Activated CD8-positive, alpha-beta T cell treated with anti-CD3 and anti-CD28 coated beads for 36 hours (primary cell): ENCODE measurements at places on chromosomes 4 and X. TPM values are rescaled to one million over a fixed set of nuclear protein-coding genes. Genes with fewer than 3 reads are reported as not detected.

The MAGEB2 gene
- total RNA-seq, result not detected

DNA sequence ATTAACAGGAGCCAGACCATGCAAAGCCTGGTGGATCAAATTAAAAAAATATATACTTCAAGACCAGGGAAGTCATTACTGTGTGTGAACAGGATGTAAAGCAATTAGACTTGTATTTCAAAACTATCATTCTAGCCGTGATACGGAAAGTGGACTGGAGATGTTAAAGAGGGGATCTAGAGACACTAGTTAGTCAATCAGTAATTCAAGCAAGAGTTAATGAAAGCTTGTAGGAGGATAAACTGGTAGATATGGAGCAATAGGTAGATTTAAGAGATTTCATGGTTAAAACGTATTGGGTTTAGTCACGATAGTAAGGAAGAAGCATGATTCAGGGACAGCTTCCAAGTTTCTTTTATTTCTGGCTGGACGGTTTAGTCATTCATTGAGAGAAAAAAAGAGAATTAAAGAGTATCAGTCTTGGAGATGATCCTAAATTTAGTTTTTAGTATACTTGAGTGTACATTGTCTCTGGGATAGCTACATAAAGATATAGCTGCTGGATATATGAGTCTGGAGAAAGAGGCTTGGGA is 3.9 kb downstream of the MAD2L1 start:
- no peak for DNase-seq

DNA sequence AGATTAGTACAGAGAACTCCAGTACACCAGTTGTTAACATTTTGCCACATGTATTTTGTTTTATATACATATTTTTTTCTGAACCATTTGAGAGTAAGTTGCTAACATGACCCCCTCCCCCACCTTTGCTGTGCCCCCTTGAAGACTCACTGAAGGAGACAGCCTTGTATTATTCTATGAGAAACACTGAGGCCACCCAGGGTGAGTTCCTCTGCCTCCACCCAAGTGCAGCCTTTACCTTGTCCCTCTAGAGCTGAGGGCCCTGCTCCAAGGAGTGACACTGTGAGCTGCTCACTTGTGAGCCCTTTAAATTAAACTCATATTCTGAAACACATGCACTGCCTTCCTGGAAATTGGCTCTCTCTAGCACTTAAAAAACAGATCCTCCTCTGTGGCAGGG is 21.1 kb downstream of the KIT start:
- DNase-seq, result no peak

The FABP2 gene
- total RNA-seq, result not detected

DNA sequence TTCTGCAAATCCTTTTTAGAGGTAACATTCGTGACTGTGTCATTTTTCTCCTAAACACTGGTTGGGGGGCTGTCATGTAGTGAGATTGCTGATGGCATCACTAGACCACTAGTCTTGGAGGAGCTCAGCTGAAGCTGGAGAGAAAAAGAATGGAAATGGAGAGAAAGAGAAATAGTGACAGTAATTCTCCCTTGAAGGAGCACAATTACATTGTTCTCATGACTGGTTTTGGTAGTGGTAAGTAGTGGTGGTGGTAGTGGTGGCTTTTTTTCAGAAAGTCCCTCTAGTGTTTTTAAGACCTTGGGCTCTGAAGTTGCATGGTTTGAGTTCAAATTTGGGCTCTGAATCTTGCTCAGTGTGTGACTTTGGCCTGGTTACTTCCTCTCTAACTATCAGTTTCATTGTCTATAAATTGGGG is 99.8 kb downstream of the LARP7 start:
- DNase-seq, result peak; percentile 14

DNA sequence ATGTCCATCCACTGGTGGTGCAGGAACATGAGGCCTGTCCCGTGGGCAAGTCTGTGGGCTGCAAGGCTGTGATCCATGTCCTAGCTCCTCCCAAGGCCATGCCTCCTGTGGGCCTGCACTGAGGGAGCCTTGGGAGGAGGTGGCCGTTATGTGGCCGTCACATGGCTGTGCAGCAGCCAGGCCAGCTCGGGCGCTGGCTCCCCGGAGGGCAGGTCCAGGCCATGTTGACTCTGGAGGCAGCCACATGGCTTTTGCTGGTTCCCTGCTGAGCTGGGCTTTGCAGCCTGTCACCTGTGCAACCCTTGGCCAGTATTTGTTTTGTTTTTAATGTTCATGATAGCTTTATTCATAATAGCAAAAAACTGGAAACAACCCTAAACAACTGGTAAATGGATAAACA is 13.3 kb downstream of the ADRA2C start:
- no peak for DNase-seq
